ENCODE measurements at places on chromosomes 2 and 18. TPM values are rescaled to one million over a fixed set of nuclear protein-coding genes. Genes with fewer than 3 reads are reported as not detected.

- no peaks in the 10 kb centered on the region for H3K27me3 ChIP-seq
- H3K4me3 ChIP-seq: no peak overlapping the region
- no peak for DNase-seq
- H3K36me3 ChIP-seq: peaks cover 59% of the 10 kb centered on the region
- H3K4me1 ChIP-seq: no peaks in the 10 kb centered on the region
These were observed 164.3 kb upstream of the PGAP1 start for GRCh38 chr2:197090742-197091367.

Gene NT5C1B
- total RNA-seq: not detected

- H3K27me3 ChIP-seq: peaks cover 24% of the 10 kb centered on the region
- DNase-seq: no peak
- H3K4me1 ChIP-seq: no peaks in the 10 kb centered on the region
- no peaks in the 10 kb centered on the region for H3K36me3 ChIP-seq
- H3K27ac ChIP-seq: no peak overlapping the region
These were observed 101.6 kb downstream of the OSBPL6 start for GRCh38 chr2:178295906-178296305.

- H3K27me3 ChIP-seq: peaks cover 3% of the 10 kb centered on the region
- peaks cover 2% of the 10 kb centered on the region for H3K4me1 ChIP-seq
- H3K4me3 ChIP-seq: no peak overlapping the region
- no peaks in the 10 kb centered on the region for H3K36me3 ChIP-seq
- no peak overlapping the region for H3K27ac ChIP-seq
- DNase-seq: no peak
These were observed 44.3 kb downstream of the TMEM17 start for GRCh38 chr2:62461707-62462106.

- DNase-seq: peak; percentile 7
- no peak overlapping the region for H3K4me3 ChIP-seq
- peaks cover 25% of the 10 kb centered on the region for H3K4me1 ChIP-seq
- H3K27ac ChIP-seq: no peak overlapping the region
- peaks cover 43% of the 10 kb centered on the region for H3K36me3 ChIP-seq
These were observed 10.3 kb upstream of the CD8A start for GRCh38 chr2:86800856-86801567.

Gene INHBB
- total RNA-seq: not detected

GRCh38 chr2:63676135-63676534 lies 87.4 kb downstream of the MDH1 start:
- no peaks in the 10 kb centered on the region for H3K36me3 ChIP-seq
- H3K27me3 ChIP-seq: peaks cover 4% of the 10 kb centered on the region
- H3K4me3 ChIP-seq: no peak overlapping the region
- no peak overlapping the region for H3K27ac ChIP-seq
- DNase-seq: no peak
- peaks cover 2% of the 10 kb centered on the region for H3K4me1 ChIP-seq

Gene MAT2A
- 273 TPM for total RNA-seq

- no peak for DNase-seq
- H3K36me3 ChIP-seq: peaks cover 3% of the 10 kb centered on the region
- peak overlapping the region; percentile 90 for H3K27ac ChIP-seq
- H3K4me1 ChIP-seq: peaks cover 11% of the 10 kb centered on the region
These were observed 221.1 kb downstream of the INSIG2 start for GRCh38 chr2:118309257-118309945.

Gene SERPINB4
- not detected for total RNA-seq

- no peak overlapping the region for H3K4me3 ChIP-seq
- no peaks in the 10 kb centered on the region for H3K36me3 ChIP-seq
- H3K27ac ChIP-seq: peak overlapping the region; percentile 14
- no peak for DNase-seq
- no peaks in the 10 kb centered on the region for H3K27me3 ChIP-seq
These were observed 38.5 kb downstream of the TRAF3IP1 start for GRCh38 chr2:238358769-238359168.

- H3K27me3 ChIP-seq: no peaks in the 10 kb centered on the region
- H3K4me1 ChIP-seq: no peaks in the 10 kb centered on the region
- no peak overlapping the region for H3K27ac ChIP-seq
- DNase-seq: no peak
These were observed 107.9 kb upstream of the LMAN1 start for GRCh38 chr18:59466980-59467379.

Gene MGAT5
- total RNA-seq: 54.3 TPM

DNA sequence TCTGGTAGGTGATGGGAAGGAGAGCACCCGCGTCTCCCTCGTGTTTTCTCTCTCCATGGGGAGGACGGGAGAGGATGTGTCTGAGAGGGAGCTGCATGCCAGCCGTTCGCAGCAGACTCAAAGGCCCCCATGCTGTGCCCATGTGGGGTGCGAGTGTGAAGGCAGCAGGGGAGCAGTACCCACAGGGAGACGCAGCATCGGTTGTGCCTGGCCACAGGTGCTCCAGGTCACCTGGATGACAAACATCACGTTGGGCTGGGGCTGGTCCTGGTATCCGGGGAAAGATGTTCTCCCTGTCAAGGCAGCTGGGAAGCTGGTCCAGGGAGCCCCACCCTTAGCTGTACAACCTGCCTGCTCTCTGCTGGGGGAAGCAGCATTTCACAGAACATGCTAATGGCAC lies 119.5 kb upstream of the SALL3 start:
- no peaks in the 10 kb centered on the region for H3K36me3 ChIP-seq
- H3K4me1 ChIP-seq: no peaks in the 10 kb centered on the region
- no peak for DNase-seq
- H3K4me3 ChIP-seq: no peak overlapping the region

All from activated CD8-positive, alpha-beta T cell treated with anti-CD3 and anti-CD28 coated beads, Interleukin-2, amount 10 ng/mL, durations not matched to agents 7 days and 5 days (primary cell).